ENCODE measurements at places on chromosomes 2 and 18.

- DNase-seq: no peak
These were observed 43.0 kb upstream of the BCL11A start for GRCh38 chr2:60596411-60596810.

DNA sequence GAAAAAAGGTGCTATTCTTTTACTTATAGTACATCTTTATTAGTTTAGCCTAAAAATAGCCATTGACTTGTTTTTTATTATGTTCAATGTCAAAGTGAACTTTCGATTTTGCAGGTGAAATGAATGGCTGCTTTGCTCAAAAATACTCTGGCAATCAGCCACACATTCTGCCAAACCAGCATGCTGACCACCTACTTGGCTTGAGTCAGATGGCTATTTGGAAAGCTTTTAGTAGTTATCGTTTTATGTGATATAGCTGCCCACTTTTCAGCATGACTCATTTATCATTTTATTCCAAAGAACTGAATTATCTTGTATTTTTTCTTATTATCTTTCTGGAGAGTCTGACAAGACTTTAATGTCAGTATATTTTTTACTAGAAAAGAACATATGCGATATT is 1615.8 kb upstream of the TMEFF2 start:
- DNase-seq: no peak

GRCh38 chr18:60090170-60090569 is 190.4 kb downstream of the PMAIP1 start:
- DNase-seq: no peak

- no peak for DNase-seq
These were observed 2.6 kb upstream of the STON1 start for GRCh38 chr2:48527226-48527885.

GRCh38 chr2:71157124-71157793 is 26.8 kb downstream of the MPHOSPH10 start:
- no peak for DNase-seq

DNA sequence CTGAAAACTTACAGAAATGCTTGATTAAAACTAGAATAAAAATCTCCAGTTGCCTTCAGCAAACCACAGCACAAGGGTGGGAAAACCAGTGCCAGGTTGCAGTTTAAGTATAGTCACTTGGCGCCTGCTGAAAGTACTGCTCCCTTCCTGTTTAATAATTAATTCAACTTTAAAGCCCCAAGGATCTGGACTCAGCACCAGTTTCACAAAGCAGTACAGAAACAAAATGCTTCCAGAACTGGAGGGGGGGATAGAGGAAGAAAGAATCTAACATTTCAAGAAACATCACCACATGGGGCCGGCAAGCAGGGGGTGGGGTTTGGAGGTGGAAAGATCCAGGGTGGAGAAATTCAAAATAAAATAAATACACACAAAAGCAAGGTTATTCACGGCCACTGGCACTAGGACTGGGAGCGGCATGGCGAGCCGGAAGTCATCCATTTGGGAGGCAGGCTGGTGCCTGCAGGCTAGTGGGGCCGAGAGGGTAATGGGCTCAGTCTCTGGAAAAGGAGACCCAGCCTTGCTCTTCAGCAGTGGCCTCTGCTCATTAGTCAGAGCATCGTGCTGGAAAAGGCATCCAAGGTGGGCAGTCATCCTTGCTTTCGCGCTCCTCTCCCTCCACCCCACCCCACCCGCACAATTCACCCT is 85.8 kb downstream of the POU3F3 start:
- DNase-seq: no peak

DNA sequence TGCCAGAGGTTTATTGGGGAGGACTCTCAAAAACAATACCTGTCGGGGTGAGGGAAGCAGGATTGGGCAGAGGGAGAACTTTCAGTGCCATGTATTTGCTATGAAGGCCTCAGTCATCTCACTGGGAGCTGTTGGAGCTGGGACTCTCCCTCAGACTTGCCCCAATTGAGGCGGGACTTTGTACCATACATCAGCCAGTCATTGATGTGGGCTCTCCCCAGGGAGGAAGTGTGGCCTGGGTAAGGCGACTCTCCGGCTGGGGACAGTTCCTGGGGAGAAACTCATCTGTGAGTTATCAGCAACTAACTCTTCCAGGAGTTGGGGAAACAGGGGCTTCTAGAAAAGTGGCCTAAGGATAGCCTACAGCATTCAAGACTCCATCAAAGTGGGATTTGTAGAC is 66.5 kb downstream of the FTCDNL1 start:
- DNase-seq: no peak

DNA sequence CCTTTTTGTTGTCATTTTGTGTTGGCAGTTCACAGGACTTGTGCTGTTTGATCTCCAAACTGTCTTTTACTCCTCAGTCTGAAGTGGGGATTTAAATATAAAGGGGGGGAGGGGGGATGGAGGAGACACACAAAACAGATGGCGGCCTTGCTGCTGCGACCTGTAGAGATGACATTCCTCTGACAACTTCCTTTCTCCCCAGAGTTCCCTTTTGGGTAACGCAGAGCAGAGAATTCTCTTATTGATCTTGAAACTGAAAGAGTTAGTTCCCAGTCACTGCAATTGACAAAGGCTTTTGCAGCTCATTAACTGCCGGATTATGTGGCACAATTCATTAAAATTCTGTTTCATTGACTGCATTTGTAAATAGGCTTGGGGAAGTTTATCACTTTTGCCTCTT is 279.3 kb downstream of the TSN start:
- no peak for DNase-seq

GRCh38 chr2:178227187-178227586 is 32.9 kb downstream of the OSBPL6 start:
- DNase-seq: no peak

DNA sequence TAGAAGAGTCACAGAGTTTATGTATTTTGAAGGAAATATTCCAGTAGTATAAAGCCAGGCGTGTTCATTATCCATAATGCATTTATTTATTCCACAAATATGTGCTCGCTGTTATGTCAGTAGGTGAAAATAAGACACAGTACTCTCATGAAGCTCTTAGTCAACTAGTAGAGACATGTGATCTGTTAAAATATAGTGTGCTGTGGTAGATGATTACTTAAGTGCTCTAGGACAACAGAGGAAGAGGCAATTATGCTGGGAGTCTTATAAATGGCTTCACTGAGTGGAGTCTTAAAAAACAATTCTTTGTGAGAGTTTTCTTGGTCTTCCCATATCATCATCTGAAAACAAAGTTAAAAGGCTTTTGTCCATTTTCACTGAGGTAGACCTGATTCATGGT is 457.3 kb downstream of the XIRP2 start:
- no peak for DNase-seq

GRCh38 chr2:17717666-17718065 is 35.9 kb downstream of the SMC6 start:
- no peak for DNase-seq

DNA sequence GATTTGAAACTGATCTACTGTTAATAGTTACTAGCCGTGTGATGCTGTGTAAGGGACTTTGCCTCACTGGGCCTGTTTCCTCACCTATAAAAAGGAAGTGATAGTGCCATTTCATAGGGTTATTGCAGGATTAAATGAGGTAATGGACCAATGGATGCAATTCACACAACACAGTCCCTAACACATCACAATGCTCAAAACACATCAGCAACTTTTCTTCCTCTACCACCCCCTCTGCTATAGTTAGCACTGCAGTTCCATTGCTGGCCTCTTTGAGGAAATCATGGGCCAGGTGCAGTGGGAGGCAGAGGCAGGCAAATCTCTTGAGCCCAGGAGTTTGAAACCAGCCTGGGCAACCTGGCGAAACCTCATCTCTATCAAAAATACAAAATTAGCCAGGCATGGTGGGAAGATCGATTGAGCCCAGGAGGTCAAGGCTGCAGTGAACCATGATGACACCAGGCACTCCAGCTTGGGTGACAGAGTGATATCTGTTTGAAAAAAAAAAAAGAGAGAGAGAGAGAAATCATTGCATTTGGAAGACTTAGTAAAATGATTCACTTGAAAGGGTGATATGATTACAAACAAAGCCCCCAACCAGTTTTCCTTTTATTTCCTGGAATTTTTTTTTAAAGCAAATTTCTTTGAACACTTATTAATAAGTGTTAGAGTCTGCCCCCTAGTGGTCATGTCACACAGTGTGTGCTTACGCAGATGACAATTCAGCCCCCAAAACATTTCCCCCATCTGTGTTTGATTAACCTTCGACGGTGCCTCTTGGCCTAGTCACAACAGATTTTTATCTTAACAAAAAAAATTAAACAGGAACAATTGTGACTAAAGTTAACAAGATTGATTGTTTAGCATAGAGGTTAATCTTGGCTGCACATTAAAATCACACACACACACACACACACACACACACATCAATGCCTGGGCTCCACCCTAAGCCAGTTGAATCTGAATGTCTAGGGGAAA is 88.6 kb upstream of the BCL11A start:
- no peak for DNase-seq

- no peak for DNase-seq
These were observed 2.8 kb downstream of the SCLY start for GRCh38 chr2:238063414-238064189.

DNA sequence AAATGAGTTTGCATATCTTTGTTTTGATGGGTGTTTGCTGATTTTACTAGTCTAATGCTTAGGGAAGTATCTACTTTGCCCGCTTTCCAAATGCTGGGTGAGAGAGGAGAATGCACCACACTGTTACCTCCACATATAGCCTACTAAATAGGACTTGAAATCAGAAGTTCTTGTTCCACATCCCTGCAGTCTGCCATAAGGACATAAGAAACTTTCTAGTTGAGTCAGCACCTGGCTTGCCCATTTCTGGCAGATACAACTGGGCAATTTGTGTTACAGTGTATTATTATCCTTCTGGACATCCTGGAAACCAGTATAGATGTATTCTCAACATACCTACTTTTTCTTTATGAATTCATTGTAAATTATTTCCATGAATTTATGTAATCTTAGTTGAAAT is 29.5 kb downstream of the ANXA4 start:
- DNase-seq: no peak

GRCh38 chr18:24976502-24976901 is 375.5 kb downstream of the ZNF521 start:
- DNase-seq: no peak

GRCh38 chr2:217878915-217879590 is 123.7 kb downstream of the TNS1 start:
- DNase-seq: no peak

DNA sequence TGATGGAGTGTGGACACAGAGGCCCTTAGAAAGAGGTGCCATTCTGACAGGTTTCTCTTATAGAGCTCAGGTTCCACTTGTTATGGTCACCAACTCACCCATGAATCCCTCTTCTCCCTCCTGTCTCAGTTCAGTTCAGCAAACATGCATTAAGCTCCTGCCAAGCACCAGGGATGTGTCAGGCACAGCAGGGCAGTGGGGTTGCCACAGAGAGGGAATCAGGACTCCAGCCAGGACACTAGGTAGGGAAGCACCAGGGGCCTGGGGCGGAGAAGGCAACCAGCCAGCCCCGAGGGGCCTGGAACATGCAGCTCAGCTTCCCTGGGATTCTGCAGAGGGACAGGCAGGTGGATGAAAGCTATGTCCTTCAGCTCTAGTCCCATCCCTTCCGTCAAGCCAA is 44.6 kb downstream of the TOGARAM2 start:
- no peak for DNase-seq

GRCh38 chr2:66582104-66582986 is 147.4 kb downstream of the MEIS1 start:
- DNase-seq: no peak

- no peak for DNase-seq
These were observed 224.1 kb downstream of the LRP1B start for GRCh38 chr2:141906678-141907077.

GRCh38 chr2:222261504-222261903 is 37.3 kb downstream of the PAX3 start:
- no peak for DNase-seq

DNA sequence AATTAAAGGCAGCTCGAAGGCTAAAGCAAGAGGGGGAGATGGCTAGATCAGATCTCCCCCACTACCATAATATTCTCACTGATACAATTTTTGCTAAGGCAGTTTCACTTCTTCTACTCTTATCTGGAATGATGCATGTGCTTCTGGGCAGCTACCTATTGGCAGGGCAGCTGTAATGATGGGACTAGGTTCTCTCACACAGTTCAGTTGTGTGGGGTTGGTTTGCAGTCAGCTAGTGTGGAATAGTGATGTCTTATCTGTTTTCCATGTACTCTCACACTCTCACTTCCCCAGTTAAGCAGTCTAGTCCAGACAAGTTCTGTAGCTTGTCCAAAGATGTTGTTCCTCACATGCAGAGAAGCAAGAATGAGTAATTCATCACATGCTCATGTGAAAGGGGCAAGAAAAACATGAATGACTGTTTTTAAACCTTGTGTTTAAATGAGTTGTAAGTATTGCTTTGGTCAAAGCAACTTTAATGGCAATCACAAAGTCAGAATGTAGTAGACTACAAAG is 836.1 kb downstream of the CBLN2 start:
- no peak for DNase-seq

DNA sequence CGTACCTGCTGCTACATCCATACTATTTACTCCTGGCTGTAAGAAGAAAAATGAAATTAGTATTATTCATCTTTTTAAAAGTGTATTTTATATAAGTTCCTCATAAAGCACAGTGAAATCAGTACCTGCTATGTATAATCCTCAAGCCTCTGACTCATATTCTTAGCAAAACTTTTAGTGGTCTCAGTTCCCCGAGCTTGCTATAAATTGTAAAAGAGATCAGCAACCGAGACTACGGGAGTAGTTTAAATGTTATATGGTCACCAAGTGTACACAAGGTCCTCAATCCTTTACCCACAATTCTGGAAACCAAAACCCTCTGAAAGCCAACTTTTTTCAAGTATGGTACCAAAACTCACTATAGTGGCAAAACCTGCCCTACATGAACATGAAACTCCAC is 24.2 kb downstream of the PRPF40A start:
- DNase-seq: no peak

GRCh38 chr2:29238497-29238896 is 123.3 kb downstream of the CLIP4 start:
- no peak for DNase-seq

GRCh38 chr2:108385411-108386071 is 7.8 kb downstream of the SULT1C4 start:
- no peak for DNase-seq

- no peak for DNase-seq
These were observed 130.9 kb upstream of the RAB12 start for GRCh38 chr18:8478166-8478967.

- DNase-seq: no peak
These were observed 496.9 kb downstream of the EPHA4 start for GRCh38 chr2:221075203-221075602.
